RCC 7860 (cell line): ENCODE measurements at places on chromosomes 3 and 15.

DNA sequence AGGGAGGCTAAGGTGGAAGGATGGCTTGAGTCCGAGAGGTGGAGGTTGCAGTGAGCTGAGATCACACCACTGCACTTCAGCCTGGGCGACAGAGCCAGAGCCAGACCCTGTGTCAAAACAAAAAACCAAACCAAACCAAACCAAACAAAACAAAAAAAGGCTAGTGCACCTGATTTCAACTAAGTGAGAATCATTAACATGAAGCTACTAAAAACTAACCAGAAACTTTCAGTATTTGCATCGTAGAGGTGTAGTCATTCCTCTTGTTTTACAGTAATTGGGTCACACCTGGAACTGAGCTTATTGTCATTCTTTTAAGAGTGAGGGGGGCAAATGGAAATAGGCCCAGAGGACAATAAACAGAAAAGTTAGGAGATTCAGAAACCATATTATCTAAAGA, 58.5 kb downstream of the ST6GAL1 start:
- DNase-seq, result no peak

DNA sequence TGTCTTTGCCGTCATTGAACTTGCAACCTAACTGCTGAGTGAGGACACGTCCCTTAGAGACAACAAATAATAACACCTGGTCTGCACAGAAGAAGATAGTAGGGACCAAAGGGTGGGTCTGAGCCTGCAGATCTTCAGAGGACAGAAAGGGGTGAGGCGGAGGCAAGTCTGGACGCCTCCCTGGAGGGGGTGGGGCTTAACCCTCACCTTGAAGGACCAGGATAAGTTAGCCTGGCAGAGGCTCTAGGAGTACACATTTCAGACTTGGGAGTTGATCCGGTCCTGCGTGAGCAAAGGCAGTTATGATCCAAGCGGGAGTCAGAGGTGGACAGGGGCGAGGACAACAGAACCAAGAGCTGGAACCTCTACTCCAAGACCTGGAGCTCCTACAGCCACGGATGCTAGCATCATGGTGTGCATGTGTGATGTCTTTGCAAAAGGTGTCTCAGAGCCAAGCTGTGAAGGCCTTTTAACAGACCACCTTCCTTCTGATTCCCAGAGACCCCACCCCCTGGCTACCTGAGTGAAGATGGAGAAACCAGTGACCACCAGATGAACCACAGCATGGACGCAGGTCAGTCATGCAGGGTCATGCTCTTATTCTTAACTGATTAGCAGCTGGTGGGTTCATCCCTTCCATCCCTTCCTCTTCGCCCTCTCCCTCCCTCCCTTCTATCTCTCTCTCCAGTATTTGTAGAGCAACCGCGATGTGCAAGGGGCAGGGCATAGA, 88.0 kb downstream of the AAGAB start:
- no peak for DNase-seq

- DNase-seq, result no peak
Observed at GRCh38 chr3:86984271-86984670, 6.7 kb downstream of the VGLL3 start.

DNA sequence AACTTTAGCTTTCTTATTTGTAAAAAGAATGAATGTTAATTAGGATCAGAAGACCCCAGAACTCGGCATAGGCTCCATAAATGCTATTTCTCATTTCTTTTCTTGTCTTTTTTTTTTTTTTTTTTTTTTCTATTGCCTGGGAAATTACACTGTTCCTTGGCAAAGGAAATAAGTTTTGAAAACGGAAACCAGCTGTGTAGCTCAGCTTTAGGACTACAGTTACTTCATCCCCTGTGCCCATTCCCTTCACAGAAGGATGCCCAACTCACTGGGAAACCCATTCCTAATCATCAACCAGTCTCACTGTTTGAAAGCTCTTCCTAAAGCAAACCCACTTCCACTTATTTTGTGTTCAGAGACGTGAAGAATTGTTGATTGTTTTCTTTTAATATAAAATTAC, 254.0 kb upstream of the IL12A start:
- DNase-seq, result no peak

DNA sequence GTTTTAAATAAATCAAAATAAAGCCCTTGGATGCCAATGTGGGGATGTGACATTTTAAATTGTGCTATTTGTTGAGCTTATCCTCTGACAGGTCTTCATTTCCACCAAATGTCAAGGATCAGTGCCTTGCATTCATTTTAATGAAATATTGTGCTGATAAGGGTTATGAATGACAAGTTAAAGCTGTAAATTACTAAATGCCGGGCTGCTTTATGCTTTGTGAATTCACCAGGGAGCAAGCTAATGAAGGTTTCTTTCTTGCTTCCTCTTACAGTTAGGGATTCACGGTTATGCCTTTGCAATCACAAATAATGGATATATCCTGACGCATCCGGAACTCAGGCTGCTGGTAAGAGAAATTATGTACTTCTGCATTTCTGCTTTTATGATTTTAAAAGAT, 81.7 kb downstream of the LRTM1 start:
- DNase-seq, result no peak

DNA sequence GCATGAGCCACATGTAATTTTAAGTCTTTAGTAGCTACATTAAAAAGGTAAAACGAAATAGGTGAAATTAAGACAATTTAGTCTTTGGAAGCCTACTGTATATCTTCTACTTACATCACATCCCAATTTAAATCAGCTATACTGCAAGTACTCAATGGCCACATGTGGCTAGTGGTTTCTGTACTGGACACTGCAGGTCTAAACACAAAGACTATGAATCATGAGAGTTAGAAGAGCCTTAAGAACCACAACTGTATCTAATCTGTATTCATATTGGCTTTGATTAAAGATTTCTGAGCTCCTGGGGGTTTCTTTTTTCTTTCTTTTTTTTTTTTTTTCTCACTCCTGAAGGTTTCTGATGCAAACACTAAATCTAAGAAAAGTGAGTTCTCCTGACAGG, 2.3 kb upstream of the EIF1B start:
- DNase-seq, result no peak

DNA sequence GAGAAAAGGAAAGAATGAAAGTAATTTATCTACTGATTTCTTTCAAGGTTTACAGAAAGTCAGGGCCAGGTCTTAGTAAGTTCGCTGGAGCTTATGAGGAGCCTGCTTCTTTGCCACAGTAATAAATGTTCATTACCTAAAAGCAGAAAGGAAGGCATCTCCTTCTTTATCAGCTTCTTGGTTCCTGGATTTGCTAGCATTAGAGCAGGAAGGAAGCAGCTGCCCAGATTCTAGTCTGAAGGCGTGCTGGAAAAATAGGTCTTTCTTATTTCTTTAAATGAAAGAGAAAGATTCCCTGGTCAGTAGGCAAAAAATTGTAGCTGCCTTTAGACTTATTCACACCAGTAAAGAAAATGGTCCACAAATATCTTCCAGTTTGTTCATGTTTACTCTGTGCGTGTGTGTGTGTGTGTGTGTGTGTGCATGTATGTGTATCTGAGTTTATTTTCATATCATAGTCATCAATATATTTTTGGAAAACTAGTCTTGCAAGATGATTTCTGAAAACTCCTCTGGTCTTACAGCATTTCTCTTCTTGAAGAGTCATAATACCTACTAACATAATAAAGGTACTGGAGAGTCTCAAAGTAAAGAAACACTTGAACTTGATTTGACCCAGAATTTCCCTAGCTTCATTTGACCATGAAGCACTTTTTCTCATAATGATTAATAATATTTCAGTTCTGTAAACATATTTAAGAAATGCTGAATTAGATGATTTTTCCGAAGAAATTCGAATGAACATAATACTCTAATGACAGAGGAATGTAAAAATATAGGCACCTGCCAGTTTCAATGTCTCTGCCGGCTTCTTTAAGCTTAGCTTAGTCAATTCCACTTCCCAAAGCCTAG, 255.3 kb upstream of the ZPLD1 start:
- DNase-seq, result peak; percentile 44

DNA sequence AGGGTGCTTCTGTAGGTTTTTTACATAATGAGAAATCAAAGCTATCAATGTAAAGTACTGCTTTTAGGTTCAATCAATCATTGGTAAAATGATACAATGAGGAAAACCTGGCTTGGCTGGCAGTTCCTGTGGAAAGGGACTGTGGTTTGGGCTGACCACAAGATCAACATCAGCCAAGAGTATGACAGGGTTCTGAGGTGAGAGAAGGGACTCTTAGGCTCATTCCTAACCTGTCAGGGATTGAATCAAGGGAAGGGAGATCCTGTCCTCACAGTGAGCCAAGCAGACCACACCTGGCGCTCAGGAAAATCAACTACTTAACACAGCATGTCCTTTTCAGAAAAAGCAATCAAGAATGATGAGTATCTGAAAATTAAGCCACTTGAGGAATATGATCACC, 111.1 kb downstream of the MAGI1 start:
- DNase-seq, result peak; percentile 59

- DNase-seq, result no peak
Observed at GRCh38 chr15:101043011-101043410, 123.9 kb downstream of the LRRK1 start.

DNA sequence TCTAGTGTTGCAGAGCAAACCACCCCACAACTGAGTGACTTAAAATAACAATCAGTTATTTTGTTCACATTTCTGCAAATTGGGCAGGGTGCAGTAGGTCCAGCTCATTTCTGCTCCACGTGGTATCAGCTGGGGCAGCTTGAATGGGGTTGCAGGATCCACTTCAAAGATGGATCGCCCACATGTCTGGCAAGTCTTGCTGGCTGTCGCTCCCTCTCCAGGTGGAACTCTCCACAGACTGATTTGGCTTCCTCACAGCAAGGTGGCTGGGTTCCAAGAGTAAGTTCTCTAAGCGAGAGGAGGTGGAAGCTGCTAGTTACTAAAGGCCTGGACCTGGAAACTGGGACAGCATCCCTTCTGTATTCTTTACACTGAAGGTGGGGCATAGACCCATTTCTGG, 213.3 kb downstream of the SLC9A9 start:
- no peak for DNase-seq

- no peak for DNase-seq
Observed at GRCh38 chr3:9088441-9089353, 125.4 kb upstream of the RAD18 start.

GRCh38 chr3:32814361-32814760, 3.4 kb upstream of the TRIM71 start:
- no peak for DNase-seq

GRCh38 chr3:195909644-195910498, 1.5 kb upstream of the TNK2 start:
- DNase-seq, result peak; percentile 54

GRCh38 chr15:56619887-56620286, 113.4 kb downstream of the ZNF280D start:
- no peak for DNase-seq

DNA sequence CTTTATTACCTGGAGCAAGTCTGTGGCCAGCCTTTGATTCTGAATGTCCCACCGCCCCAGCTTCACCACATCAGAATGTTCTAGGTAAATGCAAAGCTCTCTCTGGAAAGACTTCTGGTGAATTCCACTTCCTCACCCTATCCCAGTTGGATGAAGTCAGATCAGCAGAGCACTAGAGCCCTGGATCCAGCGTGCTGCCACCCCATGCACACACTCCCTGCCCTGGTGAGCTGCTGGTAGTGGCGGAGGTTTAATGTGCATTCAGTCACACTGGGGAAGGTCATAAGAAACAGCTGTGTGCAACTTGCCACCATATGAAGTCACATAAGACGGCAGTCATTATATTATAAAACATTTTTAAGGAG, 16.3 kb upstream of the SLC41A3 start:
- no peak for DNase-seq

DNA sequence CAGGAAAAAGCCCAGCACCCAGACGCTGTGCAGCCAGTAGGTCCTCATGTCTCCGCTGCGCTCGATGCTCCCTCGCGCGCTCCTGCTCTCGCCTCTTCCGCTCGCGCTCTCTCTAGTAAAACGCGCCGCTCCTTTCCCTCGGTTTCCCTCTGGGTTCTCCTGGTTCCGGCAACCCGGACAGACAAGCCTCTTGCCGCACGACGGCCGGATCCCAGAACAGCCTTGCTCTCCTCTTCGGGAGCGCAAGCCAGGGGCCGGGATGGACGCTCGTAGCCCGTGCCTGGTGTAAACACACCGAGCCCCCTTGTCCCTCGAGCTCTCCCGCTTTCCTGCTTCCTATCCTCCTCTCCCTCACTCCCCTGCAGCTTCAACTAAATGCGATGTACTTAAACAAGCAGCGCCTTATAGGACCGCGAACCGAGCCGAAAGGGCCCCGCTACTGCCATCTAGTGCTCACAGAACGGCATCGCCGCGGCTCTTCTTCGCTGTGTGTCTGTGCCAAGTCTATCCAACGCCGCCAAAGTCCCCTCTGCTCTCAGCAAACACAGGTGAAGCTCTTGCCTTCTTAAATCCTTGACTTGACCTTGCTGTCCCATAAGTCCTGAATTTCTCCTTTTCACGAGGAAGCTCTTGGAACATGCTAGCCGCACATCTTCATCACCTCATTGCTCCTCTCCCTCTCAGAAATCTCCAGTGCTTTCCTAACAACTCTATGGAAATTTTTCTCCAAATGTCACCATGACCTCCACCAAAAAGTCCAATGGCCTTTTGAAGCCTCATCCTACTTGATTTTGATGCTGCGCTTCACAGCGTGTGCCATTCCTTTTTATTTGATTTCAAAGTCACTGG, 1037.2 kb downstream of the IGSF11 start:
- DNase-seq, result peak; percentile 42

- DNase-seq, result no peak
Observed at GRCh38 chr15:49865925-49866757, 245.3 kb downstream of the DTWD1 start.

DNA sequence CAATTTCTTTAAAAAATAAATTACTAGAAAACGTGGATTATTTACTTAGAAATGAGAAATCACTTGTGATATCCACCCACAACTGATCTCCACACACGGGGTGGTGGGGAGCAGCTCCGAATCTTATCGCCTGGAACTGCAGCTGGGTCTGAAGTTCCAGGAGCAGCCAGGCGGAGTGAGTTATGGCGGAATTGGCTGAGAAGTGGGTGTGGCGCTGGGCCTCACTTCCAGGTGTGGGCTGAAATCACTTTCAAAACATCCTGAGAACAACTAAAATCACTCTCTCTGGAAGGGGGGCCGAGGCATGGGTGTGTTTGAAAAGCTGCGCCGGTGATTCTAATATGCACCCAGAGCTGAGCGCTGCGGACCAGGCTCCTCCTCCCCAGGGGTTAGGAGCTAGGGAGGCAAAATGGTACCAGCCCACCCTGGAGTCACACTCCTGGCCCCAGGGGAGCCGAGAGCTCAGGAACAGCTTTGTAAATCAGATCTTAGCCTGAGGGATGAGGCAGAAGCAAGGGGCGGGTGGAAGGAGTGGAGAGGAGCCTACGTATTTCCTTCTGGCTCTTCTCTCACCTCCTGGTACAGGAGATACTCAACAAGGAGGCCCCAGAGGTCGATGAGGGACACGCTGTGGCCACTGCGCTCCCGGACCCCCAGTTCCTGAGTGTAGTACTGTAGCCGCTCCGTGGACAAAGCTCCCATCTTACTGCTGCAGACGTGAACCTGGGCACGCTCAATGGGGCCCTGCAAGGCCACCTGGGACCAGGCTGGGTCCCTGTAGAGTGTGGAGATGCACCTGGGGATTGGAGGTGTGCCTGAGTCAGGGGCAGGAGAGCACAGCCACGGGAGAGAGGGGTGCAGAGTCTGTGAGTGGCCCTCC, 9.6 kb downstream of the PLA2G4F start:
- no peak for DNase-seq

DNA sequence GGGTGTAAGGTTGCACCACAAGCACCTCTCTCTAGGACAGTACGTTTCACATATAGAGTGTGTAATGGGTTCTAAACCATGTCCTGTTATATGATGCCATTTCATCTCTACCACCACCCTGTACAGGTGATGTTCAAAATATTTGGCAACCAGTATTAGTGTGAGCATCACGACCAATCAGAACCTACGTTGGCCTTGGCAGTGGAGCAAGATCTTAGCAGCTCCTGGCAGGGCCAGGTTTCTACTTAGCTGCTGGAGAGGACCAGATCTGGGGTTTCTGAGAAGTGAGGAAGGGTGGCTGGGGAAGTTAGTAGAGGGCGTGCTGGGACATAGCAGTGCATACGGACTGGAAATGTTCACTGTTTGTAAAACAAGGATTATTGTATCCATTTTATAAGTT, 23.1 kb upstream of the MITF start:
- DNase-seq, result no peak
